ENCODE measurements at places on chromosomes 11 and 22.
A peak's percentile ranks its signal among the peaks of the same experiment; 100 is the strongest.

GRCh38 chr11:126431401-126432064, 76.0 kb downstream of the ST3GAL4 start:
- DNase-seq = no peak

GRCh38 chr11:70005107-70005818, 72.9 kb upstream of the ANO1 start:
- DNase-seq = no peak

- no peak for DNase-seq
These were observed 7.1 kb upstream of the EXT2 start for GRCh38 chr11:44088377-44088776.

DNA sequence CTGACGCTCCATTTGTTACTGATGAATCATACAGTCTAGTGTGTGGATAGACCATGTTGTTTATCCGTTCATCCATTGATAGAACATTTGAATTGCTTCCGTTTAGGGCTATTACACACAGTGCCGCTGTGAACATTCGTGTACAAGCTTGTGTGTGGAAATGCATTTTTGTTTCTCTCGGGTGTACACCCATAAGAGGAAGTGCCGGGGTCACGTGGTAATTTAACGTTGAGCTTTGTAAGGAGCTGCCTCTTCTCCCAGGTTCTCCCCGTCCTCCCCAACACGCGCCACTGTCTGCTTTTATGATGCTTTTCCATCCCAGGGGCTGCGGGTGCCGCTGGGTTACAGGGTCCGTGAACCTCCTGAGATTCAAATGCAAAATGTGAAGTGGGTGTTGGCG, 142.3 kb downstream of the IGLL1 start:
- DNase-seq = no peak

DNA sequence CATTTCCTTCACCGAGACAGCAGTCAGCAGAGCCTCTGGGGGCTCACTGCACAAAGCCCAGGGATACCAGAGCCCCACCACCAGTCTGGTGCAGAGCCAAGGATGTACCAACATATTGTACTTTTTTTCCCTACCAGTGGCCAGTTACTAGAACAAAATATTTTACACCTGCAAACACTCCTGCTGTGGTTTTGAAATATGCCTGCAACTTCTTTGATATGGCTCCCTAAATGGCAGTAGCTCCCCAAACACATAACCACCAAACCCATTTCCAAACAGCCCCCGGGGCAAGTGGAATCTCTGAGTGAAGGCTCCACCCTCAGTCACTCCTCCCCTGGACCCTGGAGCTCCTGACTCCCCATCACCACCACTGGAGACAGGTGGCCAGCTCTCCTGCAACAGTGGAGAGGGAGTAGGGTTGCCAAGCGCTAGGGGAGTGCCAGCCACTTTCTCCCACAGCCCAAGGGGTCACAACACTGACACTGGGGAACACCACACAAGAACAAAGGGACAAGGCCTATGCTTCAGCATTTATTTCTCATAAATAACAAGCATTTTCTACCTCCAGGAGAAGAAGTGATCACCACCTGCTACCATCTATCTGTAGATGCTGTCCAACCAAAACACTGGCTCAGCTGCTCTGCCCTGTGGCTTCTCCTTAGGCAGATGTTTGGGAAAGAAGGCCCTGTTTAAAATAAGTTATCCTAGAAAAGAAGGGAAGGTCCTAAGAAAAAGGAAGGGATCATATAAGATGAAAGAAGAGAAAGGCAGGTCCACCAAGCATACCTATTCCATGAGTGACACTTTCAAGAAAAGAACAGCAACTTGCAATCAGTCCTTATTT, 15.1 kb downstream of the DGCR2 start:
- DNase-seq = no peak

- DNase-seq = peak; percentile 76
These were observed 25.5 kb downstream of the CTTN start for GRCh38 chr11:70423523-70424505.

DNA sequence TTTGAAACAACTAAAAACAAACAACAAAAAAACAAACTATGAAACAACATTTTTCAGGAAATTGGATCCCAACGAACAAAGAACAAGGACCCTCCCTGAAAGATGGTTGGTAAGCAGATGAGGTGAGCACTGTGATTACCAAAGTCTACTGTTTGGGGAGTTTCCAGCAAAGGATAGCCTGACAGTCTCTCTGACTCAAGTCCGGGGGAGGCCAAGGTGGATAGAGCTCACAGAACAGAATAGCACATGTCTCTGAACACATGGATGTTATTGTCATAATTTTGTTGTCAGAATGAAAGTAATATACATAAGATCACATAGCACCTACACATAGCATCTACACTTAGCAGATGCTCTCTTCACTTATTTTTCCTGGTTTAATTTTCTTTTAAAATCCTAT, 501.3 kb upstream of the TENM4 start:
- DNase-seq = no peak

DNA sequence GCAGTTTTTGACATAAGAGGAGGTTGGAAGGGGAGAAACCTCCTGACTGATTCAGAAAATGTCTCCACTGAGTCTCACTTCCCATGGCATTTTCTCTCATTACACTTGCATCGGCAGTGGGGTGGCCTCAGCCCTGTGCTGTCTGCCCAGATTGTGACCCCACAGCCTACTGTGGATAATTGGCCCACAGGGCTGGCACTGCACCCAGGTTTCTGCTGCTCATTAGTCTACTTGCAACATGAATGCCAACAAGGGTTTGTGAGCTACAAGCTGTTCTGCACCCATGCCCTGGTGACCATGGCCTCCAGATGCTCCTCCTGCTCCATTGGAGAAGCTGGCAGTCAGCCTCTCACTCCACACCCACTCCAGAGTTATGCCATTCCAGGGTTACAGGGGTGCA, 296.0 kb downstream of the CTTN start:
- no peak for DNase-seq

GRCh38 chr22:25929321-25929878, 187.4 kb downstream of the MYO18B start:
- DNase-seq = no peak

GRCh38 chr11:112499153-112499880, 238.7 kb upstream of the PLET1 start:
- no peak for DNase-seq

DNA sequence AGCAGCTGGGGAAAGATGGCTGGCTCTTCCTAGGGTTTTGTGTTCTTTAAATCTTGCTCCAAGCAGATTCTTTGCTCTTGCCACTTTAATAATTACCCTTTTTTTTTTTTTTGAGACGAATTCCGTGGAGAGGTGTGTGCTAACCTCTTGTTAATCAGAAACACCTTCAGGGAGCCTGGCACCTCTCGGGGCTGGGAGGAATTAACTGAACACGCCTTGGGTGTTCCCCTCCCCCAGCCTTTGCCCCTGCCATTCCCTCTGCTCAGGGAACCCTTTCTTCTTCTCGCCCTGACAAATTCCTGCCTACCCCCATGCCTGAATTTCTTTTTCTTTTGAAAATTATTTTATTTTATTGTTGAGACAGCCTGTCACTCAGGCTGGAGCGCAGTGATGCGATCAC, 17.5 kb downstream of the TMPRSS6 start:
- DNase-seq = no peak

DNA sequence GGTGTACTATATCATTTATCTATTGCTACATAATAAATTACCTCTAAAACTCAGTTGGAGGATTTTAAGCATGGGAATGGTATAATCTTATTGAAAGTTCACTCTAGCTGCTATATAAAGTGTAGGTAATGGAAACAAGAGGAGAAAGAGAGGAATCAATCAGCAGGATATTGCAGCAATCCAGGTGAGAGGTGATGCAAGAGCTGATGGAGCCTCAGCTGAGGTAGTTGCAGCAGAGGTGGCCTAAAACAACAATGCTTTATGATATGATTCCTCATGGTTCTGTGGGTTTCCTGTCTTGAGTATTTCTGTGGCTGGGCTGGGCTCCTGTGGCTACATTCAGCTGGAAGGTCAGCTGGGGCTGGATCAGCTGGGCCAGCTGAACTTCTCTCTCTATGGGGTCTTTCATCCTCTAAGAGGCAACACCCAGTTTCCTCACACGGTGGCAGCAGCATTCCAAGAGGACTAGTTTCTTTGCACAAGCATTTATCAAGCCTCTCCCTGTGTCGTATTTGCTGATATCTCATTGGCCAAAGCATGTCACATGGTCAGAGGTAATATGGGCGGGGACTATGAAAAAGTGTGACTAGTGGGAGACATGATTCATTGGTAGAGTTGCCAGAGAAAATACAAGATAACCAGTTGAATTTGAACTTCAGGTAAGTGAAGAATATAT, 135.4 kb upstream of the LARGE1 start:
- DNase-seq = no peak

GRCh38 chr22:47303161-47303890, 540.9 kb downstream of the TBC1D22A start:
- no peak for DNase-seq
